ENCODE measurements at places on chromosomes 12 and 14. TPM values are rescaled to one million over a fixed set of nuclear protein-coding genes. Genes with fewer than 3 reads are reported as not detected.

Gene C12orf54
- not detected for total RNA-seq

Gene SIX6
- total RNA-seq = not detected

Gene PTGR2
- total RNA-seq = 2.1 TPM

Gene RNASE3
- not detected for total RNA-seq

Gene ZDHHC22
- not detected for total RNA-seq

Gene NCOR2
- 96.4 TPM for total RNA-seq

Gene CLEC6A
- not detected for total RNA-seq

Gene OR11H6
- not detected for total RNA-seq

Gene ACOT4
- 1.4 TPM for total RNA-seq

Gene KCNJ8
- total RNA-seq = not detected

Gene C1QL4
- not detected for total RNA-seq

Gene NGB
- total RNA-seq = not detected

Gene LHX5
- not detected for total RNA-seq

Gene MIP
- not detected for total RNA-seq

Gene FGD6
- total RNA-seq = 0.56 TPM

Gene NOXRED1
- total RNA-seq = 0.22 TPM

Gene SDR9C7
- not detected for total RNA-seq

Gene SLC25A47
- total RNA-seq = not detected

Gene P2RX2
- not detected for total RNA-seq

Gene CCDC85C
- total RNA-seq = 10.0 TPM

Gene DPPA3
- not detected for total RNA-seq

Gene CAND1
- total RNA-seq = 159 TPM

Gene GDF3
- not detected for total RNA-seq

Gene CCDC177
- total RNA-seq = not detected

Gene KERA
- total RNA-seq = not detected

Gene HPD
- total RNA-seq = not detected

Gene MIPOL1
- total RNA-seq = not detected

Gene SSTR1
- not detected for total RNA-seq

Gene NTS
- total RNA-seq = not detected

Gene KCNMB4
- total RNA-seq = 0.79 TPM

Gene TCP11L2
- total RNA-seq = 21.0 TPM

Gene PSMB5
- total RNA-seq = 60.7 TPM

Gene KRT85
- total RNA-seq = not detected

Gene CD69
- total RNA-seq = 82.4 TPM

Gene FAM181A
- total RNA-seq = not detected

Gene KLRC3
- total RNA-seq = not detected

Gene RPGRIP1
- total RNA-seq = not detected

Gene ACRBP
- total RNA-seq = 1.6 TPM

Gene NR1H4
- total RNA-seq = not detected

Gene CDH24
- 3.0 TPM for total RNA-seq

Gene TC2N
- 216 TPM for total RNA-seq

Gene RPS6KL1
- 4.6 TPM for total RNA-seq

Gene EMP1
- total RNA-seq = 35.0 TPM

Gene TTC9
- total RNA-seq = 16.7 TPM

Gene STRAP
- total RNA-seq = 78.6 TPM

Gene WNT5B
- 0.15 TPM for total RNA-seq

Gene SLC38A4
- total RNA-seq = not detected

Data from activated CD4-positive, alpha-beta T cell treated with anti-CD3 and anti-CD28 coated beads, Interleukin-2, amount 10 ng/mL, durations not matched to agents 7 days and 5 days (primary cell).